ENCODE measurements at places on chromosomes 1 and 21.

- no peak for DNase-seq
Measured at GRCh38 chr1:175211656-175212055, 19.1 kb upstream of the KIAA0040 start.

DNA sequence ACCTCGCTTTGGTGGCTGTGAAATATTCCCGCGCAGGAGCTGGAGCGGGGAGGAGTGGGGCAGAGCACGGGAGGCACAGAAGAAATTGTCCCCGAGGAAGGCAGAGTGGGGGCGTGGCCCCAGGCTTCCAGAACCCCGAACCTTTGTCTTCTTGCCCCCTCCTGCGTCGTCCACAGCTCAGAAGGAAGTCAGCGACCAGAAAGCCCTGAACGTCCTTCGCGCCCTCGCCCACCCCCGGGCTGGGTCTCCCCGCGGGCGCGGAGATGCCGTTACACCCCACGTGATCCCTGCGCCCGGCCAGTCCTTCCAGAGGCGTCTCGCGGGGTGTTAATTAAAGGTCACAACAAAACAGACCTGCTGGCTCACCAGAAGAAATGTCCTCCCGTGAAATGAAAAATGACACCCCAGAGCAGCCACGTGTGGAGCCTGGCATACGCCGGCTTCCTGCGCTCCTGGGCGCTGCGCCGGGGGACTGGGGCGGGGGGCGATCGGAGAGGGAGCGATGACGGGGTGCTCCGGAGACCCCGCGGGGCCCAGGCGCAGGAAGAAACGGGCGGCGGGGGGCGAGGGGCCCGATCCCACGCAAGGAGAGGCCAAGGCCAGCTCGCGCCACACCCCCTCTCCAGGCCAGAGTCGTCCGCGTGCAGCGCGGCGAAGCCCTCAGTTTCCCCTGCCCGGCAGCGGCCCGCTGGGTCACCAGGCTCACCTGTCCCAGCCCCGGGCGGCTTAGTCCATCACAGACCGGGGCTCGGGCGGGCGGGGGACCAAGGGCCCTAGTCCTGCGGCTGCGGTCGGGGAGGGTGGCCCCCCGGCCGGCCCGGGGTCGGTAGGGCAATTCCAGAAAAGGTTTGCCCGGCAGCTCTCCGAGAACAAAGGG is 995 bp upstream of the KIF26B start:
- DNase-seq, result no peak

GRCh38 chr1:7640920-7641585 is 130.0 kb upstream of the VAMP3 start:
- no peak for DNase-seq

DNA sequence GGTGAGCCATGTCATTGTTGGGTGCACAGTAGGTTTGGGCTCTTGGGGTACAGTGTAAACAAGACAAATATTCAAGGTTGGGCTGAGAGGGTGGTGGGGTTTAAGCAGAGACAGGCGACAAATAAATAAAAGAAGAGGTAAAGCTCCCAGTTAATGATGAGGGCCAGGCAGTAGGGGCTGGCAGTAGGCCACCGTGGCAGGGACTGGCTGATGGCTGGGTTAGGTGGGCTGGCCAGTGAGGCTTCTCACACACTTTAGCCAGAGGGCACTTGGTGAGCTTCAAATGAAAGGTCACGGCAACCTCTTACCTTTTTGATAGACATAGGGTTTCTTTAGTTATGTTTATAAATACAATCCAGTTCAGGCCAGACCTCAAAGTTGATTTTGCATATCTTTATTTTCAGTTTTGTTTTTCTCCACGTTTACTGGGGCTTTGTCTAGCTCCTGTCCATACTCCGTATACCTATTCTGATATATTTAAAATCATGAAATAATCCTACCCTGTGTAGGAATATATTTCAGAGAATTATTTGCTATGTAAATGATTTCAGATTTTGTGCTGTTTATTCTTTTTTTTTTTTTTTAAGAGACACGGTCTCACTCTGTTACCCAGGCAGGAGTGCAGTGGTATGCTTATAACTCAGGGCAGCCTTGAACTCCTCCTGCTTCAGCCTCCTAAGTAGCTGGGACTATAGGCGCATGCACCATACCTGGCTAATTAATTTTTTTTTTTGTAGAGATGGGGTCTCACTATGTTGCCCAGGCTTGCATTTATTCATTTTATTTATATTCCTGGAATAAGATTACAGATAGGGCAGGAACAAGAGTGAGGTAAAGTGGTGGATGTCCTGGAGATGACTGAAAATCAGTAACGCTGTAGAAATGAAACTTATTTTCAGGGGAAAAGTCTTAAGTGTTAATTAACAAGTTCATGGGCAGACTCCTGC is 122.7 kb downstream of the RYR2 start:
- no peak for DNase-seq

- DNase-seq, result no peak
Measured at GRCh38 chr1:170669107-170669445, 5.1 kb downstream of the PRRX1 start.

DNA sequence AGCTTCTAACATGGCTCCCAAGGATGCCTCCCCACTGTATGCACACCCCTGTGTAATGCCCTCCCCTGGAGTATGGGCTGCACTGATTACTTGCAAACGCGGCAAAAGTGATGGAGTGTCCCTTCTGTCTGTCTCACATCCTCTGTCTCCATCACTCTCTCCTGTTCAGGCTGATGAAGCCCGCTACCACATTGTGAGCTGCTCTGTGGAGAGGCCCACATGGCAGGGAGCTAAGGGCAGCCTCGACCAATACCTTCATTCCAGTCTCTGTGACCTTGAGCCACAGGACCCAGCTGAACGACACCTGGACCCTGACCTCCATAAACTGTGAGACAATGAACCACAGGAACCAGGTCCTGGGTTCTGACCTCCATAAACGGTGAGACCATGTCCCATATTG is 154.1 kb upstream of the ETV3 start:
- no peak for DNase-seq

DNA sequence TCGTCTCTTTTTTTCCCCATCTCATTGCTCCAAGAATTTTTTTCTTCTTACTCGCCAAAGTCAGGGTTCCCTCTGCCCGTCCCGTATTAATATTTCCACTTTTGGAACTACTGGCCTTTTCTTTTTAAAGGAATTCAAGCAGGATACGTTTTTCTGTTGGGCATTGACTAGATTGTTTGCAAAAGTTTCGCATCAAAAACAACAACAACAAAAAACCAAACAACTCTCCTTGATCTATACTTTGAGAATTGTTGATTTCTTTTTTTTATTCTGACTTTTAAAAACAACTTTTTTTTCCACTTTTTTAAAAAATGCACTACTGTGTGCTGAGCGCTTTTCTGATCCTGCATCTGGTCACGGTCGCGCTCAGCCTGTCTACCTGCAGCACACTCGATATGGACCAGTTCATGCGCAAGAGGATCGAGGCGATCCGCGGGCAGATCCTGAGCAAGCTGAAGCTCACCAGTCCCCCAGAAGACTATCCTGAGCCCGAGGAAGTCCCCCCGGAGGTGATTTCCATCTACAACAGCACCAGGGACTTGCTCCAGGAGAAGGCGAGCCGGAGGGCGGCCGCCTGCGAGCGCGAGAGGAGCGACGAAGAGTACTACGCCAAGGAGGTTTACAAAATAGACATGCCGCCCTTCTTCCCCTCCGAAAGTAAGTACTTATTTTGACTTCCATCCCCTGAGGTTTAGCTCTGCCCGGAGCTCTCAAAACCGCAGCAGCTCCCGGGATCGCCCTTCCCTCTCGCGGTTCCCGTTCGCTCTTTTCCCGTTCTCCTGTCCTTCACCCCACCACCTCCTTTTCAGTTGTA is 1.5 kb downstream of the TGFB2 start:
- no peak for DNase-seq

DNA sequence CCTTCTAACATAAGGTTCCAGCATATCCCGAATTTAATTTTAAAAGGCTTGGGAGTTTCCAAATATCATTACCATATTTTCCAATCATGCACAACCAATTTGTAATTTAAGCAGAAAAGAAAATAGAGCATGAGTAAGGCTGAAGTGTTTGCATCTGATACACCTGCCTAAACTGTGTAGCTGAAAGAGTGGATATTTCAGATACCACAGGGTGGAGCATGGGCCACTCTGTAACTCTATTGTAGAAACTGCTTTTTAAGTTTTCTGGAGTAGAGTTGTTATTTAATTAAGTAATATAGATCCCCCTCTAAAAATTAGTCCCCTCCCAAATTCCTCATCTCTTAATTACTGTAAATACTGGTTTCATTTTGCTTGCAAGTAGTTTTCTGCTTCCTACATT is 199.8 kb downstream of the USP25 start:
- no peak for DNase-seq

DNA sequence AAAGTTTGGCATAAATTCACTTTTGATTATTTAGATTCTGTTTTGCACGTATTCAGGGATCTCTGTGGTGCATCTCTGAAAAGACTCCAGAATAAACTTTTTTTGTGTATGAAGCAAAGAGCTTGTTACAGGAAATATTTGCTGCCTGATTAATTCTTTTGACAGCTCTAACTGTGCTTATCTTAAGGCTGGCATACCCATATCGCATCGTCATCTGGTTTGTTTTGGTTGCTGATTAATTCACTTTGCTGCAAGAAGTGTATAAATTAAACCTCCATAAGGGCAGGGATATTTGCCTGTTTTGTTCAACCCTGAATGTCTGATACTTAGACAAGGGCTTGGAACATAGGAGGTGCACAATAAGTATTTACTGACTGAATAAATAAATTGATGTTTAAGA is 17.5 kb upstream of the DUSP10 start:
- DNase-seq, result no peak

DNA sequence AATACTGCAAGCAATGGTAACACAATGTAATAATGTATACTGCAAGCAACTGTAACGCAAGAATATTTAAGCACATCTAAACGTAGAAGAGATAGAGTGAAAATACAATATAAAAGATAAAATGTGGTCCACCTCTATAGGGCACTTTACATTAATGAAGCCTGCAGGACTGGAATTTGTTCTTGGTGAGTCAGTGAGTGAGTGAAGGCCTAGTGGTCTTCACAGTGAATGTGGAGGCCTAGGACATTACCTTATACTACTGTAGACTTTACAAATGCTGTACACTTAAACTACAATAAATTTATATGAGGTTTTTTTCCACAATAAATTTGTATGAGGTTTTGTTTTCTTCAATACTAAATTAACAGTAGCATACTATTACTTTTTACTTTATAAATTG is 287.4 kb upstream of the SNX7 start:
- DNase-seq, result no peak

DNA sequence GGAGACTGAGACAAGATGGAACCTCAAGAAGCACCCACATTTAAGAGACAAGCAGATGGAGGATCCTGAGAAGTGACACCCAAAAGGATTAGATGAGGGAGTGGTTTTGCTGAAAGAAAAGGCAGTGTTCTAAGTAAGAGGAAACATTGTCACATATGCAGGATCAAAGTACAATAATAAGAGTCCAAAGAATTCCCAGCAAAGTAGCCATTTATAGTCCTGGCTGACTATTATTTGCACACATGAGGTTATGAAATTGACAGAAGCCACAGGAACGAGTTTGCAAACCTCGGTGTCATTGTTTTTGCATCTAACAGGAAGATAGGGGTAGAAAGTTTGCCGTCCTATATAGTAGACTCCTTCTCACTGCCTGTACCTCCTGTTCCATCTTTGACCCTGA is 41.3 kb downstream of the CHRM3 start:
- no peak for DNase-seq

DNA sequence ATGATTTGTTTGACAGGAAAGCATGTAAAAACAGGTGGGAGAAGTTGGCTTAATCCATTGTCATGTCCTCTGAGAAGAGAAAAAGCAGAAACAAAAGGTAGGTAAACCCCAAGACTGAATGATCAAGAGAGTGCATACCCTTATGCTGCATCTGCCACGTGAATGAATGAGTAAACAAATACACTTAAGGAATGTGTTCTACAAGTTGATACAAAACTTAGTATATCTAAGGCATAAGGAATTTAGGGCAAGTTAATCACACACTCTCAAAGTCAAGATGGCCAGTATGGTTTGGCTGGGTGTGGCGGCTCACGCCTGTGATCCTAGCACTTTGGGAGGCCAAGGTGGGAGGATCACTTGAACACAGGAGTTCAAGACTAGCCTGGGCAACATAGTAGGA is 34.2 kb downstream of the HMCN1 start:
- DNase-seq, result no peak

DNA sequence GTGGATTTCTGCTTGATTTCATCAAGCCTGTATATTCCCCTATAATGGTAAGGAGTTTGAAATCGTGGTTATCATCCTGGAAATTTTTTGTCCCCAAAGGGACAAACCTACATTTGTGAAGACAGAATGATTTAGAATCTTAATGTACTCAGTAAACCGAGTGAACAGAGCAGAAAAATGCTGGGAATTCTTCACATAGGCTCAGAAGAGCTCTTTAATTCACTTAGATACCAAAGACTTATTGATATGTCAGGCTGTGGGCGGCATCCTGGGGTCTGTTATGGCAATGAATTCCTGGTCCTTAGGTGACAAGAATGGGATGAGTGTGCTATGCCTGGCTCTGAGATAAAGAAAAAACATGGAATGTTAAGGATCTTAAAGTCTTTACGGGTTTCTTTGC is 74.9 kb downstream of the ROR1 start:
- DNase-seq, result no peak

DNA sequence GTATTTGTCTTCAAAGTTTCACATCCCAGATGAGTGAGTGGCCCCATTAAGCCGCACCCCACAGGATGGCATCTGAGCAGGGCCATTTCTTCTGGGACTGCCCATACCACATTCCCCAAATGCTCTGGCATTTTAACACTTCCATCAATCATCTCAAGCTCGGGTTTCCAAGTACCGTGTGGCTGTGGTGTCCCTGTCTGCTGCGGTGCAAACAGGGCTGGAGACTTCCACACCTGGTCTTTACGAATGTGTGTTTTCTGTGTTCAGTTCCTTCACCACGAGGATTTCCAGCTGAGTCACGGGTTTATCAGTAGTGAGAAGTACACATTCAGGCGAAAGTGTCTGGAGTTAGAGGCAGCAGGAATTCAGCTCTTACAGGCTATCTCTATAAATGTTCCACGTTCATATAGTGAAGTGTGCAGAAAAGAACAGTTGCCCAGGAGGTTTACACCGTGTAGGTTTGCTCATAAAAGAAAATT is 195.2 kb downstream of the RHOU start:
- DNase-seq, result no peak

All from cerebellar nuclear complex (tissue), 1 donor.